ENCODE measurements at places on chromosomes 13 and 19.

DNA sequence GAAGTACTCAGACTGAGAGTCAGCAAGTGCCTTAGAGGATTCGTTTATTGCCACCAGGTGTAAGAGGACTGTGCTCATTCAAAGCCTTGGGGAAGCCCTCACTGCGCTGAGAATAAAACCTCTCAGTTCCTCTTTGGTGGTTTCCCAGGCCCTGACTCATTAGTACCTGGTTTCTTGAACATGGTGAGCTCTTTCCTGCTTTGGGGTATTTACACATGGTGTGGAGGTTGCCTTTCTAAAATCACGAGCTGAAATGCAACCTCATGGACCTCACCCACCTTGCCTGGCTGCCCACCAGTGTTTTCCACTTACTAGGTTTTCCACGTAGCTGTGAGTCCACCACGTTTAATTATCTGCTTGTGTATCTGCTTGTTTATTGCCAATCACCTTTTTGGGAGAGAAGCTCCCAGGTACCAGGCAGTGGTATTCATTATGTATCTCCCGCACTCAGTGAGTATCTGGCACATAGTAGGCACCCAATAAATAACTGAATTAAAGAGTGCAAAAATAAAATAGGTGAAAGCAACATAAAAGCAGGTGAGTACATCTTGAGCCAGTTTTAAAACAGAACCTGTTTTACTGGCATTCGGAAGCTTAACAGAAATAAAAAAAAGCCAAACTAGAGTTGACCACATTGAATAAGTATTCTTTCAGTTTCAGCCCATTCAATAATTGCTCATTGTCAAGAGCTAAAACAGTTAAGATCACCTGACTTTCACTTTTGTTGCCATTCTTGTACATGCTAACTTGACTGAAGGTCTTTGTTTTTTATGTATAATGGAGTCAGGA is 533.0 kb downstream of the MYO16 start:
- DNase-seq: no peak

GRCh38 chr19:5224480-5224879 is 116.1 kb downstream of the PTPRS start:
- DNase-seq: no peak

DNA sequence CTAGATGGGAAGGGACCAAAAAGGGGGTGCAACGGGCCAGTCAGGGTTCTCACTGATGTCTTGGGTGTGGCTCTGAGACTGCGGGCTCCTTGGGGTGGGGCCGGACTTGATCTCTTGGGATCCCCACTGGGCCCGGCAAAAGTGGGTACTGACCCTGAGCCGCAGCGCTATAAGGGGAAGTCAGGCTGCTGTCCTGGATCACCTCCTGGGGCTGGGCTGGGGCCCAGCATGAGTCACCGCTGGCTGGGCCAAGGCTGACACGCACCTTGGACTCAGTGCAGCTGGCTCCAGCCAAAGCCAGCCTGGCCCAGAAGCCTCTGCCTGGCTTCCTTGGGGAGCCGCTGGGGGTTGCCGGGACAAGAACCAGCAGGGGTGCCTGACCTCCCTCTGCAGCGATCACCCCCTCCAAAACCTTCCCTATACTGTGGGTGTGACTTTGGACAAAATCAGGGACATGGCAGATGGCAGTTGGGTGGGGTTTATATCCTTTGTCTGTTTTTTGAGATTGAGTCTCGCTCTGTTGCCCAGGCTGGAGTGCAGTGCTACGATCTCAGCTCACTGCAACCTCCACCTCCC is 617 bp upstream of the IQCN start:
- DNase-seq: peak; percentile 91

GRCh38 chr13:89988206-89988605 is 1359.3 kb upstream of the MIR17HG start:
- no peak for DNase-seq

GRCh38 chr13:72504131-72504841 is 223.1 kb downstream of the MZT1 start:
- DNase-seq: no peak

GRCh38 chr19:48400018-48400742 is 6.7 kb downstream of the GRIN2D start:
- peak; percentile 91 for DNase-seq

DNA sequence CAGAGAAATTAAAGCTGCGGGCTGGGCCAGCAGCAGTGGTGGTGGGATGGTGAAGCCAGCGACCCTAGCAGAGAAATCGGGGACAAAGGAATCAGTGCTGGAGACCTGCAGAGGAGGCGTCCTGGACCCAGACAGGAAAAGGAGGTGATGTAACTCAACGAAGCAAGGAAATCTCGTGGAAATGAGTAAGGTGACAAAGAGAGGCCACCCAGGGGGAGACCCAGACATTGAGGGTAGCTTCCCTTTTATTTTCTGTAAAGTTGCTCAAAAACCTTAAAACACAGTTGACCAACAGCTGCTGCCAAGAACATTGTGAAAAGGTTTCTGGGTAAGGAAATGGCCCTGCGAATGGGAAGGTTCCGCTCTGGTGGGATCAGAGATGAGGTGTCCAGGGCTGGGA is 13.3 kb upstream of the RETN start:
- no peak for DNase-seq

DNA sequence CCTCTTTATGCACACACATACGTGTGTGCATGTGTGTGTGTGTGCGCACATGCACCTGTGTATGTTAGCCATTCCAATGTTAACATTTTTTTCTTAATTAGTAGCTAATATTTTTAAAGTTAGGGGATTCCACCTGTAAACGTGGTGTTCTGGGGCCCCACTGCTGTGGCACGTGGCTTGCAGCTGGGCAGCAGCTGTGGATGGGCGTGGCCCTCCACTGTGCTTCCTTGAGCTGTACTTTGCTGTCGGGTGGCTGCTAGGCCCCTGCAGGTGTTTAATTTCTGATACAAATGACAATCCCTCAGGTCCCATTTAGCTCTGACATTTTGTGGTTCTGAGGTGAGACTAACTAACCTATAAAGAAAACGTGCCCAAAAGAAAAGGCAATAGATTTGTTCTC is 58.9 kb upstream of the GJB6 start:
- no peak for DNase-seq

GRCh38 chr19:5665781-5666513 is 14.4 kb downstream of the MICOS13 start:
- peak; percentile 86 for DNase-seq

- no peak for DNase-seq
Measured at GRCh38 chr19:43639519-43640423, at the start of gene CADM4. Gene CADM4 (minus strand): TSS chr19:43639850. CDS start chr19:43639790, 60 bp downstream.

- DNase-seq: peak; percentile 41
Measured at GRCh38 chr19:3440082-3440481, 40.2 kb downstream of the SMIM24 start.

DNA sequence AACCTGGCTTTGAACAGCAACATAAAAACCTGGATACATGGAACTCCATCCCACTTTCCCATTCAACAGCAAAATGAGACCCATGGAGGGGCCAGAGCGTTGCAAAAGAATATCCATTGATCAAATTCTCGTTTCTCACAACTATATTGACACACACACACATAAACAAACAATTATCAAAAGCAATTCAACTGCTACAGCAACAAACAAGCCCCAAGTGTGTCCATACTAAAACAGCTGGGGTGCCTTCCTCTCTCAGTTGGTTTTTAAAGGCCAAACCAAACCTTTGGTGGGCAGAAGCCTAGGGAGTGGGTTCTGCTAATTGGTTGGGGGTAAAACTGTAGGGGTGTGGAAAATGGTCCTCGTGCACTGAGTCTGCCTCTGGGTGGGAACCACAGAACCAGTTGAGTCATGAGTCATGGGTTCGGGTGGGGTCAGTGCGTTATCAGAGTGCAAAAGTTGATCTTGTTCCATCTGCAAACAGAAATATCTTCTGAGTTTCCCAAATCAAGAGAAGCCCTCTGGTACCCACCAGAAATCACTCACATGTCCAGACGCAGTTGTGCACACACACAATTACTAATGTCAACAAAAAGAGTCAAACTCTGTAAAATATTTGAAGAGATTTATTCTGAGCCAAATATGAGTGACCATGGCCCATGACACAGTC is 18.5 kb downstream of the GPR42 start:
- no peak for DNase-seq

GRCh38 chr19:40421993-40422747 is 3.6 kb downstream of the SERTAD1 start:
- no peak for DNase-seq

GRCh38 chr13:60118696-60119400 is 44.9 kb downstream of the DIAPH3 start:
- peak; percentile 32 for DNase-seq

DNA sequence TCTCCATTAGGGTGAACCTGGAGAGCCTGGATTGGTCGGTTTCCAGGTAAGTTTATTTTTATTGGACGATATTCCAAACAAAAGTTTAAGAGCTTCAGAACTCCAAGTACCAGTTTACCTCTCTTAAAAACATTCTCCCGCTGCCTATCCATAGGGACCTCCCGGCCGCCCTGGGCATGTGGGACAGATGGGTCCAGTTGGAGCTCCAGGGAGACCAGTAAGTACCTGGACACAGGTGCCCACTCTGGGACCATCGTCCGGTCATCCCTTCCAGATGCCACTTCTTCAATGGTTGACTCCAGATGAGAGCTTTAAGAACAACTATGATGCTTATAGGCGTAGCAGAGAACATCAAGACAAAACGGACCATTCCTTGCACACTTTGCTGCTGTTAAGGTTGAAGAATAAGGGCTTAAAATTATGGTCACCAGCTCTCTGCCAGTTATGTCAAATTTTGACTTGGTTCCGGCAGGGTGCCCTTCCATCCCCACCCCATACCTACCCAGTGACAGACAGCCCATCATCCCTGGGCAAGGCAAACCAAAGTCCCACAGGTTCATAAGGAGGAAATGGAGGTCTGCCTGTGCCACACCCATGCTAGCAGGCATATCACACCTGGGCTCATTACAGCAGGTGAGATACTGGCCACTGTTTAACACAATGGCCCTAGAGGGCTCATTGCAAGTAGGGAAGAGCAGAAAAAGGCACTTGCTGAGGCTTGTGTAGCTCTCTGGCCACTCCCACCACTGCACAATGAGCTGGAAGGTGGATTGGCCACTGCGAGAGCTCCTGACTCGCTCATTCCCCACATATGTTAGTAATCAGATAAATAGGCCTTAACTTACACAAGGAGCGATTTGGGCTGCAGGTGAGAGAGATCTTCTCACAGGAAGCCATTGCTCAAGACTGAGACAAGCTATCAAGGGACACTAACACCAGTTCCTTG is 123.6 kb downstream of the COL4A2 start:
- DNase-seq: peak; percentile 28

GRCh38 chr13:31591642-31592233 is 147.6 kb upstream of the RXFP2 start:
- no peak for DNase-seq

- no peak for DNase-seq
Measured at GRCh38 chr19:48025480-48025879, 18.4 kb downstream of the CABP5 start.

DNA sequence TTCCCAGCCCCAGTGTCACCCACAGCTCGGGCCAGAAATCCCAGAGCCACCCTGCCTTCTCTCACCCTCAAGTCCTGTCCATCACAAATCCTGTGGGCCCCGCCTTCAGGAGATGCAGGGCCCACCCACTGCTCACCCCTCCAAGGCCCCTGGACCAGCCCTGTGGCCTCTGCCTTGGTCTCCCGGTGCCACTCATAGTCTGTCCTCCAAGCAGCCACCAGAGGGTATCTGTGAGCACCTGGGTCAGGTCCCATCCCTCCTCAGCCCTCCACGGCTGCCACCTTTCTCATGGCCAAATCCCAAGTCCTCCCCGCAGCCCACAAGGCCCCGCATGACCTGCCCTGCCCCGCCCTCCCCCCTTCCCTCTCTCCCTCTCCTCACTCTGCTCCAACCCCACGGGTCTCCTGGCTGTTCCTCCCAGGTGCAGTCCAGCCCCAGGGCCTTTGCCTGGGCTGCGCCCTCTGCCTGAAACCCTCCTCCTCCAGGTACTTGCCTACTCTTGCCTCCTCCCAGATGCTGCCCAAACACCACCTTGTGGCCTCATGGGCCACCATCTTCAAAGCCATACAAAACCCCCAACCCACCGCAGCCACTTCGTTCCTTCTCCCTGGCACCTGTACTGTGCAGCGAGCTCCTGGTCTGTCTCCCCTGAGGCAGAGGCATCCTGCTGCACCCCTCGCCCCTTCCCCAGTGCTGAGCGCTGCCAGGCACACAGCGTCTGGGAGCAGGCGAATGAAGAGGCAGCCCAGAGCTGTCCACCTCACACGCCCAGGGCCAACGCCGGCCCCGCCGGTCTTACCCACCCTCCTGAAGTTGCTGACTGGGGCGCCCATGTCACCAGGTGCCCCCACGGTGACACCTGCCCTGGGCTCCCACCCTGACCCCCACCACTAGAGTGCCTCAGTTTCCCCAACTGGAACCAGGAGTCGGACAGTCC is 13.2 kb upstream of the UQCR11 start:
- peak; percentile 25 for DNase-seq

- no peak for DNase-seq
Measured at GRCh38 chr13:106355866-106356265, 179.6 kb downstream of the EFNB2 start.

GRCh38 chr19:18427080-18427742 is 8.0 kb downstream of the SSBP4 start:
- no peak for DNase-seq

- DNase-seq: peak; percentile 87
Measured at GRCh38 chr13:94480672-94481145, 1.2 kb upstream of the DCT start.

DNA sequence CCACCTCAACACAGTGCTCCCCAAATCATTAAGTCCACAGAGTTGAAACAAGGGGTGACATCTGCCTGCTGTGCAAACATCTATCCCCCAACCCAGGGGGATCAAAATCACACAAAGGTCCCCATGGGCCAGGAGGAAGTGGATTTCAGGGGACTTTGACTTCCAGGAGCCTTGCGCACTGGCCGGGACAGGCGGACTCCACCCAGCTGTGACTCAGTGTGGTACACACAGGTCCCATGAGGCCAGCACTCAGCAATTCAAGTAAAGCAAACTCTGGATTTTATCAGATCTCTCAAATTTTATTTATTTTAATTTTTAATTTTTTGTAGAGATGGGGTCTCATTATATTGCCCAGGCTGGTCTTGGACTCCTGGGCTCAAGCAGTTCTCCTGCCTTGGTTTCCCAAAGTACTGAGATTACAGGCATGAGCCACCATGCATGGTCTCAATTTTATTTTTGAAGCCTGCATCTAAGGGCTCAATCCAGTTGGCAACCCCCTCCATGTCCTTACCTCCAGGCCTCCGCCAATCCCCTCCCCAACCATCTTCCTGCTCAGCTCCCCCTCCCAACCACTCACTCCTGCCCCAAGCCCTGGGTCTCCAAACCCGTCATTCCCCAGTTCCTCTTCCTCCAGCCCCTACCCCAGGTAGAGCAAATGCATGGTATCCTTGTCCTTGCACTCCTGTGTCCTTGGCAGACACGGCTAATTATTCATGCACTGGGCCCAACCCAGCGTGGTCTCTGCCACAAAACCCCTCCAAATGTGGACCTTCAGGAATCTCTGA is 18.2 kb downstream of the ARHGAP33 start:
- DNase-seq: peak; percentile 52

GRCh38 chr13:40404967-40405716 is 261.3 kb downstream of the FOXO1 start:
- DNase-seq: no peak

Measured in fibroblast of mammary gland (primary cell).